Activated effector memory CD4-positive, alpha-beta T cell treated with anti-CD3 and anti-CD28 coated beads, Interleukin-2, amount 50 U/mL, for 16 hours (primary cell): ENCODE measurements at places on chromosomes 11 and 22.

- no peak for DNase-seq
These were observed 604.0 kb upstream of the ANO3 start for GRCh38 chr11:25727944-25728343.

- no peak for DNase-seq
These were observed 46.1 kb upstream of the RASSF10 start for GRCh38 chr11:12963051-12963450.

DNA sequence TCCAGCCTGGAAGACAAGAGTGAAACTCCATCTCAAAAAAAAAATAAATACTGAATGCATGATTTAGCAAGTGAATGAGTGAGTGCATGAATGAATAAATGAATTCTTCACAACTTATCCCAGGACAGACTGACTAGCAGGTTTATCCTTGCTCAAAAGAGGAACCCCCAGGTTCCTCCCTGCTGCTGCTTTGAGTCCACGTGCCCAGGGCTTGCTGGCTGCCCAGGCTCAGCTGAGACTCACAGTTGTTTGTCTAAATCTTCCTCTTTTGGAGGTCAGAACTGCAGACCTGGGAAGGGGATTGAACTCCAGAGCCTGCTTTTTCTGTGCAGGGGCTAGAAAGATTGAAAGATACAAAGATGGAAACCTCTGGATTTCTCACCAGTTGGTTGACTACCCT lies 117.4 kb upstream of the TMEM45B start:
- no peak for DNase-seq

DNA sequence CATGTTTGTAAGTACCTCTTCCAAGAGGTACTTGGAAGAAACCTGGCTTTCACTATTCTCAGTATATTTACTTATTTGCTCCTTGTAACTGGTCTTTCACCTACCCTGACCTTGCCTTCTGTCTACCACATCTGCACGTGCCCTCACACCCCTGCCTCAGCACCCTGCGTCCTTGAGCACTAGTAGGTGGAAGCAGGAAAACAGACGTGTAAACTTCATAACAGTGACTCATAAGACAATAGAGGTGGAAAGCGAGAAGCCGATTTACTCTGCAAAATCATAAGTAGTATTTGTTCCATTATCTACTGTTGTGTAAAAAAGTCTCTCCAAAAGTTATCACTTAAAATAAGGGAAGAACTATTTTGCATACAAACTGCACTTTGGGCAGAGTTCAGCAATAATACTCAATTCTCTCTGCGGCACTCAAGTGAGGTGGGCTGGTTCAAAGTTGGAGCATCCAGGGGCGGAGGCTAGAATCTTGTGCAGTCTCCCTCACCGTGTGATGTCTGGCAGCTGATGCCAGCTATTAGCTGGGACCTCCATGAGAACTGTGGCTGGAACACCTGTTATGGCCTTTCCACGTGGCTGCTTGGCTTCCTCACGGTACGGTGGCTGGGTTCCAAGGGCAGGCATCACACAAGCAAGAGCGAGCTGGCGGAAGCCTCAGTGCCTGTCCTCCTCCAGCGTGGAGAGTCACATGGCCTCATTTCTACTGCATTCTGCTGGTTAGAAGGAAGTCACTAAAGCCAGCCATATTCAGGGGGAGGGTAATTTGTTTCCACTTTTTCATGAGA lies 30.4 kb downstream of the PACS1 start:
- DNase-seq, result peak; percentile 85

DNA sequence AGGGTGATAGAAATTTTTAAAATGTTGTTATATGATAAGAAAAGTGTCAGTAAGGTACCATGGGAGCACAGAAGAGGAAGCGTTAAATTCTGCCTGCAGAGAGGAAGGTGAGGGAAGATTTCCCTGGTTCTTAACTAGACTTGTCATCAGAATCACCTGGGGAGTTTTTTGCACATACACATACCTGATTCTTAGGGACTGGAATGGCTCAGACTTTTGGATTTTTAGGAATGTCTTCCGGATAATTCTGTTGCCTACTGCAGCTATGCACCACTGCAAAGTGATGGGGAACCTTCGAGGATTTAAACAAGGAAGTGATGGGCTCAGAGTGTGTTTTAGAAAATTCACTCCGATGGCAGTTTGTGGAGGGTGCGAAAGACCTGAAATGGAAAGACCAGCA lies 21.9 kb downstream of the STX3 start:
- no peak for DNase-seq

- DNase-seq, result no peak
These were observed 34.0 kb upstream of the FADD start for GRCh38 chr11:70169127-70169526.

GRCh38 chr22:37187552-37187890 lies 526 bp downstream of the C1QTNF6 start:
- no peak for DNase-seq

GRCh38 chr11:102762361-102762767 lies 18.1 kb downstream of the MMP10 start:
- no peak for DNase-seq
